ENCODE measurements at places on chromosomes 11 and 22. TPM values are rescaled to one million over a fixed set of nuclear protein-coding genes. Genes with fewer than 3 reads are reported as not detected.

- DNase-seq = no peak
Observed at GRCh38 chr11:44028401-44028800, 19.4 kb upstream of the ACCSL start.

Gene MPPED2
- total RNA-seq = 0.85 TPM

Gene P4HA3
- total RNA-seq = 37.4 TPM

GRCh38 chr22:24867323-24868022 lies 61.5 kb downstream of the SGSM1 start:
- peak; percentile 10 for DNase-seq

Gene APOL5
- not detected for total RNA-seq

GRCh38 chr22:17369439-17370025 lies at the start of gene CECR2:
Gene CECR2 (plus strand): TSS chr22:17369460. CDS start chr22:17369784, 324 bp downstream.
- peak; percentile 49 for DNase-seq

DNA sequence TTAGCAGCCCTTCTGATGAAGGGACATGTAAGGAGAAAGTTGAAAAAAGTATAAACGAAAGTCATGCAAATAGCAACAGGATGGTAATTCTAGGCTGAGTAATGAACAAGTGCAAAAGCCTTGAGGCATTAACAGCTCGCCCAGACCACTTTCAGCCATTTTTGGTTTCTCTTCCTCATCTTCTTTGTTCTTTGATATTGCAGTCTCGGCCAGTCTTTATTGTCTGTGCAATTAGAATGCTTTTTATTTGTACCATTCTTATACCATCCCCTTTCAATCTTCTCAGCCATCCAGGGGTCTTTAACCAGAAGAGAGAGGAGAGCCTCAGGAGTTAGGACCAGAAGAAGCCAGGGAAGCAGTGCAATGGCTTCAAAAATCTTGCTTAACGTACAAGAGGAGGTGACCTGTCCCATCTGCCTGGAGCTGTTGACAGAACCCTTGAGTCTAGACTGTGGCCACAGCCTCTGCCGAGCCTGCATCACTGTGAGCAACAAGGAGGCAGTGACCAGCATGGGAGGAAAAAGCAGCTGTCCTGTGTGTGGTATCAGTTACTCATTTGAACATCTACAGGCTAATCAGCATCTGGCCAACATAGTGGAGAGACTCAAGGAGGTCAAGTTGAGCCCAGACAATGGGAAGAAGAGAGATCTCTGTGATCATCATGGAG lies 7.3 kb downstream of the TRIM34 start:
- DNase-seq = no peak

Gene MAP6
- total RNA-seq = 0.51 TPM

Gene C11orf16
- total RNA-seq = not detected

DNA sequence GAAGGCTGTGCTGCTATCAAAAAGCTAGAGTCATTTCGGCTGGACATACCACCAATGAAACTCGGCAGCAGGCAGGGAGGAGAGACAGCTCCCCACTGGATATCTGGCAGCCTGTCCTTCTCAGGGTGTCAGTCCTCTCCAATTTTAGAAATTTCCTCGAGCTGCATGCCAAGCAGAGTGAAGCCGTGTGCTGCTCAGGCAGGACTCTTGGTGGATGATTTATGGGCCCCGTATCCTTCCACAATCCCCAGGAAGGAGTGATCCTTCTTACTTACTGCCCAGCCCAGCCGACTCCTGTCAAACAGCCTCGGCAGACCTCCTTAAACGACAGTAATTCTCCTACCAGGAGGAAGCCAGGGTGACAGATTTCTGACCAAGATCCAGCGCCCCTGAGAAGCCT lies 410.4 kb downstream of the TENM4 start:
- DNase-seq = no peak

DNA sequence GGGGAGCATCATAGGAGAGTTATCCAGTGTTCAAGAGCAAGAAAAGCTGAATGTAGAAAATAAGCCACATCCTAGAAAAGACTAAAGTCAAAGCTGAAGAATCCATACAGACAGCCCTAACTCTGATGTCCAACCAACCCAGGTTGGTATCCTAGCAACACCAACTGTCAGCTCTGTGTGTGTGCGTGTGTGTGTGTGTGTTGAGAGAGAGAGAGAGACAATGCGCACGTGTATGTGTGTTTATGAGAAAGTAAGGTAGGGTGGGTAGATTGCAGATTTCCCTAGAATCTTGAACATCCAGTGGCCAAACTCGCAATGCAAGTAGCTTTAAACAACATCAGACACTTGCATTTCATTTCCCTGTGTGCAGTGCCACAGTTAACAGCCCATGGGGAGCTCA lies 274.9 kb downstream of the FAM181B start:
- no peak for DNase-seq

- no peak for DNase-seq
Observed at GRCh38 chr22:45531441-45532234, 29.0 kb downstream of the FBLN1 start.

DNA sequence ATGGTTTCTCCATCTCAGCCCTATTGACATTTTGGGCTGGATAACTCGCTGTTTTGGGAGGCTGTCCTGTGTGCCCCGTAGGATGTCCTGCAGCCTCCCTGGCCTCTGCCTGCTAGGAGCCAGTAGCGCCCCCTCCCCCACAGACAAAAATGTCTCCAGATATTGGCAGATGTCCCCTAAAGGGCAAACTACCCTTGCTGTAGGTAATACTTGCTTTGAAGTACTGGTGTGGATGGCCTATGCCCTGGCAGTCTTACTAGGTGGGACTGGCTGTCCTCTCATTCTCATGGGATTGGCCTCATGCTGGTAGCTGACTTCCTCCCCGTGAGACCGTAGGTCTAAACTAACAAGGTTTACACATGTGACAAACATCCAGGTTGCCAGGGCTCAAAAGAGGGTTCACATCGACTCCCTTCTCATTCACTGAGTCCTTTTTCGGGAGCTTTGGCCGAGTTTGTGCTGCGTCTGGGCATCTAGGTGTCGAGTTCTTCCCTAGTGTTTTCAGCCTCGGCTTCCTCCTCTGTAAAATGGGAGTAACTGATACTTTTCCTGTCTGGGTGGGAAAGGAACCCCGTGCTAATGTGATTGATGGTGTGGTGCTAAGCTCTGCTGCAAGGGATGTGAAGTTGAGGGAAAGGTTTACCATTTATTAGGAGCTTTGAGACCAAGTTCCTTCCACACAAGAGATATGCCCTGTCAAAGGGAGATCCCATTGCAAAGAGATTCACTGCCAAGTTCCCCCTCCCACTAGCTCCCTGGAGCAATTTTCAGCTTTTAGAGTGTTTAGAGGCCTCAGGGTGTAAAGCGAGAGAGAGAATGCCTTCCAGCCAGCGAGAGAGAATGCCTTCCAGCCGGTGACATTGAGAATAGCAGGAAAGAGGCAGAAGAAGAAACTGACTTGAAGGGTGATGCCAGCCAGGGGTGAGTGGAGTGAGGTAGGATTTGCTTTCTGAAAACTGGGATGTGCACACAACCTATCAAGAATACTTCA lies 17.0 kb downstream of the PTPRJ start:
- no peak for DNase-seq

- no peak for DNase-seq
Observed at GRCh38 chr11:125072218-125072960, 9.3 kb downstream of the SLC37A2 start.

DNA sequence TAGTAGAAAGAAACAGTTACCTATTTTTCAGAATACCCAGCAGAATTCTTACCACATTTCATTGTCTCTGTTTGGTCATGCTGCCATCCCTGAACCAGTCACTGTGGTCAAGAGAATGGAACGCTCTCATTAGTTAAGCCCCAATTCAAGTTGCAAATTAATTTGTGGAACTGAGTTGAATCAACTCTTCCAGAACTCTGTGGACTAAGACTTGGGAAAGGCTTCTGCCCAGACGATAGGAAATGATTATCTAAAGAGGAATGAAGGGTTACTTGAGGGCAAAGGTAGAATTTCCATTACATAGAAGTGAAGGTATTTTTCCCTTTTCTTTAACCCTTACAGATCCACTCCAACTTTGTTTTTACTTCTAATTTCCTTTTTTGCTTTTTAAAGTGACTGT lies 286.4 kb downstream of the DYNC2H1 start:
- peak; percentile 59 for DNase-seq

Gene OR5T3
- not detected for total RNA-seq

DNA sequence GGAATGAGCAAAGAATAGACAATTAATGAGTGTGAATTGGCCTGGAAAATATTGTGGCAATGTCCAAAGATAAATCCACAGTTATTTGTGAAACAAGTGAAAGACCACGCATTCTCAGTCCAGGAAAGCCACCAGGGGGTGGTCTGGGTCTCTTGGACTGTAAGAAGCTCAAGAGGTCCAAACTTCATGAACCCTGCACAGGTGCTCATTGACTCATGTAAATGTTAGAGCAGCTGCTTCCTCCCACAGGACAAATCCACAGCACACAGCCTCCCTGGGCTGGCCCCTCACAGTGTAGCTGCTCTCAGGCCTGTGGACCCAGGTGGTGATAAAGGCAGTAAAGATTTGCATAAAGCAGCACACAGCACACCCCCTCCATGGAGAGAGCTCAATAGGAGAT lies 114.0 kb downstream of the ZNF280B start:
- DNase-seq = no peak

- DNase-seq = no peak
Observed at GRCh38 chr11:65043881-65044501, 3.0 kb downstream of the SAC3D1 start.

Gene PHF21B
- not detected for total RNA-seq

Gene CYB5R2
- total RNA-seq = 0.47 TPM

DNA sequence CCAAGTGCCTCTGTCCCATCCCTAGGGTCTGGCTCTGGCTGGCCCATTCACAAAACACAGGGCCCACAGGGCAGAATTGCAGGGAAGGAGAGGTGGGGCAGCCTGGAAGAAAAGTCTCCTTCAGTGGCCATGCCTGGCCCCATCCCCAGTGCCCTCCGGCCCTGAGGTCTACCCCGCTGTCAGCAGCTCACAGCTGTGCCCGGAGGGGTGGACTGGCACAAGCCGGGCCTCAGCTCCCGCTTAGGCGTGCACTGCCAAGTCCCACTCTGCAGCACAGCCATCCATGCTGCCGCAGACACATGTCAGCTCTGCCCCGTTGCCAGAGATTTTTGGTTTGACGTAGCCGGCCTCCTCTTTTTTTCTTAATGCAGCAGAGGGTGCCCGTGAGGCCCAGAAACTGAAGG lies 3.9 kb upstream of the SCN2B start:
- no peak for DNase-seq

DNA sequence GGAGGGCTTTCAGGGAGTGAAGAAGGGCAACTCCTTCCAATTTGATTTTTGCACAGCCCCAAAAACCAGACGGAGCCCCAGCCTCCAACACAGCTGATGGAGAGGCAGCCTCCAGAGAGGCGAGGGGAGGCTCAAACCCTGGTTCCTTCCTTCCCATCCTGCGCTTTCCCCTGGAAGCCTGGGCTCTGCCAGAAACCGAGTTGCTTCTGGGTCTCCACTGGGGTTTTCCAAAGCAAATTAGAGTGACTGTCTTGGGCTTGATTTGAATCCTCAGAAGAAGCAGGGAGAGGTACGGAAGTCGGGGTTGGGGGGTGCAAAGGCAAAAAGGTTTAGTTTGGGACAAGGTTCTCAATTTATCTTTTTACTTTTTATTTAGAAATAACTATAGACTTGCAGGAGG lies 129.2 kb downstream of the MPPED1 start:
- no peak for DNase-seq

Measured in dermis blood vessel endothelial cell (primary cell).